Stimulated activated CD4-positive, alpha-beta T cell treated with anti-CD3 and anti-CD28 coated beads, Interleukin-2, amount 100 ng/mL, for 24 hours (primary cell): ENCODE measurements at places on chromosomes 7 and 10.

GRCh38 chr7:55099066-55099820, 80.4 kb downstream of the EGFR start:
- DNase-seq, result no peak

DNA sequence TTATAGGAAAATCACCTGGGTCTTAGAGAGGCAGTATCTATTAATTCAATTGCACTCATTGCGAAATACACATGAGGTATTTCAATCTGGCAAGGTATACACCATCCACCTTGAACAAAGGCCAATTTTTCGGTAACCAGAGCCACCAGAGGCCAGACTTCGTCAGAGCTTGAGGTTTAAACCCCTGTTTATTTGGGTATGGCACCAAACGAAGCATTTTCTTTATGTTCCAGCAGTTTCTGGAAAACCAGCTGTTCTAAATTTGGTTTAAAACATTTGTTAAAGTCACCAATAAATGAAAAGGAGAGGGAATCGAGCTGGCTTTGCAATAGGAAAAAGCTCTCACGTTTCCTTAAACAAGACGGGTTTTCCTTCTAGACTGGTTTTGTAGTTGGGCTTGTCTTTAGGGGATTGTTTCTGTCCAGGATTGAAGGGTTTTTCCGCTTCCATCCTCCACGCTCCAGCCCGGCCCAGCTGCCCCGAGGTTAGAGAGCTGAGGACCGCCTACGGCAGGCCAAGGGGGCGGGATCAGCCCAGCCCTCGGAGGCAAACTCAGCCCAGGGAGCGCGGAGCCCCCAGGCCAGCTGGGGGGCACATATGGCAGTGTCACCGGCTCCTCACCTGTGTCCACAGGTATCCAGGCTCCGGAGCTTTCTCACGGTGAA, 539.4 kb upstream of the MGMT start:
- DNase-seq, result no peak

GRCh38 chr10:49329146-49329505, 30.2 kb downstream of the C10orf71 start:
- no peak for DNase-seq

DNA sequence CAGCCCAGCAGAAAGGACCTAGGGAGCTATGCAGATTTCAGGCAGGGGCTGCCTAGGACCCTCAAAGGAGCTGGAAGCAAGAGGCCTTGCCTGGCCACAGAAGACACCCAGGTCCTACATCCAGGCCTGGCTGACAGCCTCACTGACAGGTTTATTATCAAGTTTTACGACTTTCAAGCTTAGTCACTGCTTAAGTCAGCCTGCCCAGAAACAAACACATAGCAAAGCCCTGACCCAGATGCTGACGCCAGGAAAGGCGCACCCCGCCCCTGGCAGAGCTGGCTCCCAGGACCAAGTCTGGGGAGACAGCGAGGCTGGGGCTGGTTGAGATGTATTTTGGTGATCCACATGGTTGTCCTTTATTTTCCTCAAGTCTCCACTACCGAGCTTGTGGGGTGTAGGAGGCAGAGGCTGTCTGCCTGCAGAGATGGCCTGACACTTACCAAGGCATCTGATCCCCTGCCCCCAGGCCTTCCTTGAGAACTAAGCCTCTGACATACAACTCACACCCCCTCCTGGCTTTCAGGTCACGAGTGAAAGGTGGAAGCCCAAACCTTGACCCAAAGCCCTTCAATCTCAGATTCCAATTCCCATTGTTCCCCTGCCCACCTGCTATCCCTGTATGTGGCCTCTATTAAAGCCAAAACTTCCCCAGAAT, 80.7 kb upstream of the EMX2 start:
- no peak for DNase-seq

DNA sequence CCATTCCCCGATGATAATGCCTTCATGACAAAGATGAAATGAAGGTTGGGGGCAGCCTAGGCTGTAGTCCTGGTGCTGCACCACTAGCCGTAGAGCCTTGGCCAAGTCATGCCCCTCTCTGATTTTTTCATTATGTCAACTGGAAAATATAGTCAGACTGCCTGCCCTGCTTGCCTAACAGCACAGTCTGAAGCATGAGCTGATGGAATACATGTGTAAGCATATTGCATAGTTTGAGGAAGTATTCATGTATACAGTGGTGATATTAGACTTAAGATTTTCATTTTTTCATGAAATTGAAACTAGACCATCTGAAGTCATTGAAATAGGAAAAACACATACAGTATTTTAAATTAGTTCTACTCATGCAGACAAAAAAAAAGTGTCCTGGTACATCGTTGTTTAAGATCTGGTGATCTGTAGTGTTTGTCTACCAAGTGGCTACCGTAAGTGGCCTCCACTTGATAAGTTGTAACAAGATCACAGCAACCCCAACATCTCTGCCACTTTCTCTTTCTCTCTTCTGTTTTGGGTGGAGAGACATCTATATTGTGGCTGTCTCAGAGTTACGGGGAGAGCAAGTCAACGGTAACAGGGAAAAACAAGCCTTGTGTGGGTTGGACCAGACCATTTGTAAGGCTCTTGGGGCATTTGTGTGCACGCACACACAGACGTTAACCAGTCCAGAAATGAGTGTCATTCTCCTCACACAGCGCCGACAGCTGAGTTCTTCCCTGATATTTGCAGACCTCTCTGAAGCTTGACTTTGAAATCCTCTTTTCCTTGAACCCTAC, 716.6 kb upstream of the GALNT17 start:
- DNase-seq, result no peak

DNA sequence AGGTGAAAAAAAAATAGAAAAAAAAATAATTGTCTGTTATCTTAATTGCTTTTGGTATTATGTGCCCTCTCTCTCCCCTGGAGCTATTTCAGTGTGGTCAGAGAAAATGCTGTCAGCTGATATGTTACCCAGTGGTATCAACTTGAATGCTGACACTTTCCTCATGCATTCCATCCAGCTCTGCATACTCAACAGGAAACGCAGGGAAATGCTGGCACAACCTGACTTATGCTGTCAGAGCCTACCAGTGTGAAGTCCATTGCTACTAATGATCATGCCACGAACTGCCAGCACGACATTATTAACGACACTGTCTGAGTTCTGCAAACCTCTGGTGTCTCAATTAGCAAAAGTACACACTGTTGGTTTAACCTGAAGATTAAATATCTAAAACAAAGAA, 182.8 kb downstream of the ZWINT start:
- no peak for DNase-seq

DNA sequence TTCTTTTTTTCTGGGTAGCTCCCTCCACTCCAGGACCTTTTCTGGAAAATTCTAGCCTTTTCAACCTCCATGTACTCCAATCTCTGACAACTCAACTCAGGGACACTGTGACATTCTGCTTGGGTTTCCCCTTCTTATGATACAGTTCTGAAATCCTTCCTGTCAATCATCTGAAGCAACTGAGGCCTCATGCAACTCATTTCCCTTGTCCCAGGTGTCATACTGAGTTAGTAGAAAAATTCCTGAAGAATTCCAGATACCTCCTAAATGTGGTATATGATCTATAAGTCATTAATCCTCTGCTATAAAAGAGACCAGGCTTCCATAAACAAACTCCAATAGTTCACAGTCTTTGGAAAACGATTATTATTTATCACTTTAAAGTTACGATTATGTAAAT, 43.0 kb upstream of the MYO3A start:
- DNase-seq, result no peak

DNA sequence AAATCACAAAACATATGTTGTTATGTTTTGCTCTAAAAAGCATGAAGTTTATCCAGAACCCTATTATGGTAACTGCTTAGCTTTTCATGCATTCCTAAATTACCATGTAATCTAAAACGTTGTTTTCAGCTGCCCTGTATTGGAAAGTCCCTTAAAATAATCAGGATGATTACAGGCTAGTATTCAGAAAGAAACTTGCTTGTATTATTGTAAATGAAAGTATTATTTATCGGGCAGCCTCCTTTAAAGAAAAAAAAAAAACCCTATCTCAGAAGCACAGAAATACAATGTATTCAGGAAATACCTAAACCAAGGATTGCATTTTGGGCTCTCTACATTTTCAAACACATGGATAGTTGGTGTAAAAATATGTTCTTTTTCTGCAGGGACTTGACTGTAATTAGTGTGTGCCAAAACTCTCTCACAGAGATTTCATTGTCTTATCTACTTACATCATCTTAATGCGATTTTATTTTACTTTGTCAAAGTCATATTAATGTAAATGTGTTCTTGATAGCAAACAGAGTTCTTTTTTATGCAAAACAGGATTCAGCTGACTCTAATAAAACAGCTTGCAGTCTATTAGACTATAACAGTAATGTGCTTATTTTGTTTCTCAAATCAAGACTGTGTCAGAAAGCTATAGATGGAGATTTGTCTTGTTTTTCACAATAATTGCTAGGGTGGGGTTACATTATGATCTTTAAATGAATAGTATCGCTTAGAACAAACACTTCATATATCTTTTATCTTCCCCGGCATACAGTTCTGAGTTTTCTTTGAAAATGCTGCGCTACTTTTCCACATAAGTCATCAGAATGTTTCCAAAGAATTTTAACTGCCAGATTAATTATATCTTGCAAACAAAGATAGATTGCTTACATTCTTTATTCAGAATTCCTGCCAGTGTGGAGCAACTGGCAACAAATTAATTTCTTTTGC, 65.3 kb upstream of the ARID5B start:
- no peak for DNase-seq

DNA sequence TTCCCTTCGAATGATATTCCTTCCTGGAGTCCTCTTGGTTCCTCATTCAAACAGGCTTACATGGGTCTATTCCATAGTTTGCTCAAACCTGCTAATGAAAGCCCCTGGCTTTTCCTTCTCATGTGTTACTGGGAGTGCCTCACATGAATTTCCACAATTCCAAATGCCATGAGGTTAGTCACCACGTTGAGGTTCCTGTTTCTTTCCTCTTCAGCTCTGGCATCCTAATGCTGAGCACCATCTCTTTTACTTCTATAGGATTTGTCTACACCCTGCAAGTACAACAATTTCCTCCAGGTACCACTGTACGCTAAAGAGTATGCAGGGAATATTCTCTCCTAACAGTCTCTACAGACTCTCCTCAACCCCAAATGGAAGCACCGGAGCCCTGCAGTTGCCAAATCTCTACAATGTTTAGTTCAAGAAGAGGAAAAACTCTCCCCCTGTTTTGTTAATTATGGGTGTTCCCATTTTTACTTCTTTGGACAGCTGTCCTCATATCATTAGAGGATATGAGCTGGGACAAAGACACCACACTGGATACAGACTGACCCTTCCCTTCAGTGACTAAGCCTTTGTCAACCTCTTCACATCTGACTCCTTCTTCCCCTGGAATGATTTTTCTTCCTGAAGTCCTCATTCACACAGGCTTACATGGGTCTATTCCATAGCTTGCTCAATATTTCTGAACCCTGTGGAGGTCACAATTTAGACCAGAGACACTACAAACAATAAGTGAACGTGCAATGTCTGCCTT, 145.8 kb upstream of the BET1 start:
- DNase-seq, result no peak

DNA sequence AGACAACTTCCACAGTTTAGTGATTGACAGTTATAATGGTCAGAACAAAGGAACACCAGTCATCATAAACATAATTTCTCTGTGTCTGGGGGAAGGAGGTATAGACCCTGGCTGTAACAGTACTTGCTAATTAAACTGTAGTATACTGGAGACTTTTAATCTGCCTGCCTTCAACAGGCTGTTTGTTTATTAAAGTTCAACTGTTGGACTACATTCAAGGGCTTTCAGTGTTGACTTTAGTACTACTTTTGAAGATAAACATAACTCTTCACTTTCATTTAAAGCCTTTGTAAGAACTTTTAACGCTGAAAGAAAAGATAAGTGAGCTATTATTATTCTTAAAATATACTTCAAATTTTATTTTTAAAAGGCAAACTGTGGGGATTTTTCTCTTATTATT, 15.5 kb upstream of the PTTG1IP2 start:
- DNase-seq, result no peak

- no peak for DNase-seq
Observed at GRCh38 chr10:68154211-68154497, 44.9 kb downstream of the MYPN start.

GRCh38 chr7:101363196-101363733, 590 bp downstream of the COL26A1 start:
- no peak for DNase-seq

DNA sequence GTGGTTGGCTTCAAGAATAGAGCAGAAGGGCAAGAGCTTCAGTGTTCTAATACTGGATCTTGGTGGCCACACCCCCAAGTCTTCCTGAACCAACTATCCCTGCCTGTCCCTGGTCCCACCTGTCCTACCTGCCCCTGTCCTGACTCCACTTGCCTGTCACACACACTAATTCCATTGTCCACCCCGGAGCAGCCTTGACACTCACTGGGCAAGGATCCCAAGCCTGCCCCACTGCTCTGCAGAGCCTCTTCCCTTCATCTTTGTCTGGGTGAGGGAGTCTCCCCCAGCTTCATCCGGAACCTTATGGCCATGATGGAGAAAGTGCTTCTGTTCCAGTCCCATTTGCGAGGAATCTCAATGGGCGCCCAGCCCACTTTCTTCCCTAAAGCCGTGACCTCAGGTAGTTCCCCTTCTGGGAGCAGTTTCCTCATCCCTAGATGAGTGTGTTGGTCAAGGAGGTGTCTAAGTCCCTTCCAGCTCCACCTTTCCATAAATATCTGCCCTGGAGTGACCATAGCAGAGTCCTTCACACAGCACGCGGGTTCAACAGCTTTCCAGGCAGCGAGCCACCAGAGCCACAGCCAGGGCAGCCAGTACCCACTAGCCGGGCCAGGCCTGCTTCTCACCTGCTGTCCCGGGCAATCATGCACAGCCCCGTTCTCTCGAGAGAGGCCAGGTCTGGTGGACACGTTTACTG, 61.5 kb downstream of the VIPR2 start:
- no peak for DNase-seq

GRCh38 chr10:24929056-24929544, 23.3 kb downstream of the PRTFDC1 start:
- no peak for DNase-seq

DNA sequence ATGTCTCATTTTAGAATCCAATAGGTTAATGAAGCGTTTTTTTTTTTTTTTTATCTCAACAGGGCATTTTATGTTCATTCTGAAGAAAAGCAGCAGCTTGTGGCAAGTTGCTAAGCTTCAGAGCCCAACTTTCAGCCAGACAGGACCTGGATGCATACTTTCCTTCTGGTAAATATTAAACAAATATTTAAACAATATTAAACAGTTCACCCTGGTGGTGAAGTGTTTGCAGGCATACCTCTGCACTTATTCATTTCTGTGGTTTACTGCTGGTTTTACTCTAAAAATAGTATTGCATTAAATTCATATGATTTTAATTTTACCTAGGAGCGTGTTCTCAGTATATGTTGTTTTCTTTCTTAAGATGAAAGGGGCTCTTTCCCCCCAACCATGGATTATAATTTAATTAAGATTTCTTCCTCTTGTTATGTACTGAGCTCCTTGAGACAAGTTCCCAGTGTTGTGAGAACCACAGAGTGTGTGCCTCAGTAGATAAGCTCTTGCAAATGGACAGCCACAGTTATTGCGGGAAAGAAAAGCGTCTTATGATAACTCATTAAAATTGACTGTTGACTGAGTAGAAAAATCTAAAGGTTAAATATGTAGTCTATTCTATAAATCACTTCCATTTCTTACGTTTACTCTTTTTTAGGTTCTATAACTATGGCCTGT, 155.8 kb downstream of the MALRD1 start:
- no peak for DNase-seq

GRCh38 chr7:119482209-119482608, 790.8 kb upstream of the KCND2 start:
- DNase-seq, result no peak
